Dermis blood vessel endothelial cell (primary cell): ENCODE measurements at places on chromosomes 3 and 15. TPM values are rescaled to one million over a fixed set of nuclear protein-coding genes. Genes with fewer than 3 reads are reported as not detected.

The KLHL40 gene
- total RNA-seq: 0.17 TPM in 1 of 2 replicates, not detected in the other

- DNase-seq: no peak
These were observed 11.4 kb downstream of the FAM174B start for GRCh38 chr15:92643849-92644815.

GRCh38 chr3:141412087-141412935 is 44.0 kb downstream of the ZBTB38 start:
- peak; percentile 84 for DNase-seq

- DNase-seq: no peak
These were observed 914.9 kb upstream of the EPHA6 start for GRCh38 chr3:95899494-95899893.
